ENCODE measurements at places on chromosomes 5 and 9.

DNA sequence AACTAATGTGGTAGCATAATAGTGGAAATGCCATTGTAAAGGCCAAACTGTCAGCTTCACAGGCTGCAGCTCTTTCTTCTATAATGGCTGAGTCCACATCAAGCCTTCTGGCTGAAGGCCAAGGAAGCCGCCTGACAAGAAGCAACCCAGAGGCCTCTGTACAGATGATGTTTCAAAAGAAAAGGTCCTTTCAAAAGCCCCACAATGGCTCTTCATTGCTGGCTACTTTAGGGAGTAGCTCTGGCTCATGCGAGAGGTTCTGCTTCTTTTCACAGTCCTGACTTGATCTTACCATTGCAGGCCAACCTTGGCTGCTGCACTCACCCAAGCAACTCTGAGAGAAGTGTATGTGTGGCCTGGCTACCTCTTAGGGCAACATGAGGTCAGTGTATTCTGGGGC, 54.5 kb upstream of the EQTN start:
- DNase-seq: no peak

GRCh38 chr5:40679148-40679912, 385 bp upstream of the PTGER4 start:
- peak; percentile 98 for DNase-seq

GRCh38 chr9:21031091-21031807, at the start of gene HACD4:
TSS of gene HACD4 (minus strand) at chr9:21031640. CDS start at chr9:21031590, 50 bp downstream.
- DNase-seq: peak; percentile 73

DNA sequence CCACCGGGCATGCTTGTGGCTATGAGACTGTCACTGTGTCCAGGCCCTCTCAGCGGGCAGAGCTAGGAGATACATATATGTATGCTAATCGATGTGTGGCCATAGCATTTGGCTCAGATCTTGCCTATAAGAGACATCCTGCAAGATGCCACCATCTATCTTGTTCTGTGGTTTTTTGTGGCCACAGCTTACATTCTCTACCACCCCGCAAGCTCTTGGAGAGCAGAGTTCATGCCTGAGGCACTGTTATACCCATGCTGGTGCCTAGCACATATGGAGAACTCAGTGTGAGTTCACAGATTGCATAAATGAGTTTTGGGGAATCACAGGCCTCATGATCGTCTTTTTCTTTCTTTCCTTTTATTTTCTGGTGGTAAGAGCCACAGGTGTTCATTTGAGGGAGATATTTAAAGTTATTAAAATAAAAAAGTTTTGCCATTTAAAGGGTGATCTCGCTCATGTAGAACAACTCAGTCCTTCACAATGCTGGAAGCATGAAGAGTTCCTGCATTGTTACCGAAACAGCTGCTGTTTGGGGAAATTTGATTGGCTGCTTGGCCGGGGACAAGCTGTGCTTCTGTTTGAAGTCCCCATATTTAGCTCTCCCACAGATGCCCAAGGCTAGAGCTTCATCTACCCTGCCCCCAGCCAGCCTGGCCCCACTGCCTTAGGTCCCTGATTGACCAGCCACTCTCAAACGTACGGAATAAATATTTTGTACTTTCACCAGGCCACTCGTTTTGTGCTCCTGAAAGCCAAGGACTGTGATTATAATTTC, 169.2 kb upstream of the MAP1B start:
- no peak for DNase-seq

- DNase-seq: no peak
Measured at GRCh38 chr9:95515272-95516113, 1.3 kb downstream of the PTCH1 start.

DNA sequence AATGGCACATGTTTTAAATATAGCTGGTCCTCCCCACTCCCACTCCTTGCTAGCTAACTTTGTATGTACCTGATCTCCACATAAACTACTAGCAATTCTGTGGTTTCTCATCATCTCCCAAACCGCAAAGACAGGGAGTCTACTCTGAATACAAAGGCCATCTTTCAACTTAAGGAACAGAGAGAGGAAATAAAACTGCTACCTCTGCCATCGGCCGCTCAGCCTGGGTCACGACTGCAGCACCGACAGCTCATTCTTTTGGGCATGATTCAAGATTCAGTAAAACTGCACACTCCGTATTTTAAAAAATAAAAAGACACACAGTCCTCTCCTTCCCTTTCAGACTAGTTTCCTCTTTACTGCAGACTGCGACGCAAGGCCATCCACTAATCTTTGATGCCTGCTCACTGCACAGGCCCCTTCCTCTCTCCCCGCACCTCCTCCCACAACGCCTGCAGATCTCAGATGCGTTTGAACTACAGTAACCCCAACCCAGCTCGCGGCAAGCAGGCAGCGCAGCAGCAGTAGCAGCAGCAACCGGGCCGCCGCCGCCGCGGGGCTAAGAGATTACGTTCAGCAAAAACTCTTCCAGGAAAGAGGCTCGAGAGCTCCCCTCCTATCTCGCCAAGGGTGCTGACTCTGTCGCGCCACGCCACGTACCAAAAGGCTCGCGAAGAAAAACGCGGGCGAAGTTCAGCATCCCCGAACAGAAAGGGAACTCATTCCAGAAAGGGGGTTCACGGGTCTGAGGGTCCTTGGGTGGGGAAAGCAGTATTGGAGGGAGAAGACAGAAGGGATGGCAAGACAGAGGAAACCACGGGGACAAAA, 1.5 kb downstream of the RNF145 start:
- peak; percentile 84 for DNase-seq

GRCh38 chr9:75265525-75265972, 177.2 kb downstream of the OSTF1 start:
- peak; percentile 58 for DNase-seq

DNA sequence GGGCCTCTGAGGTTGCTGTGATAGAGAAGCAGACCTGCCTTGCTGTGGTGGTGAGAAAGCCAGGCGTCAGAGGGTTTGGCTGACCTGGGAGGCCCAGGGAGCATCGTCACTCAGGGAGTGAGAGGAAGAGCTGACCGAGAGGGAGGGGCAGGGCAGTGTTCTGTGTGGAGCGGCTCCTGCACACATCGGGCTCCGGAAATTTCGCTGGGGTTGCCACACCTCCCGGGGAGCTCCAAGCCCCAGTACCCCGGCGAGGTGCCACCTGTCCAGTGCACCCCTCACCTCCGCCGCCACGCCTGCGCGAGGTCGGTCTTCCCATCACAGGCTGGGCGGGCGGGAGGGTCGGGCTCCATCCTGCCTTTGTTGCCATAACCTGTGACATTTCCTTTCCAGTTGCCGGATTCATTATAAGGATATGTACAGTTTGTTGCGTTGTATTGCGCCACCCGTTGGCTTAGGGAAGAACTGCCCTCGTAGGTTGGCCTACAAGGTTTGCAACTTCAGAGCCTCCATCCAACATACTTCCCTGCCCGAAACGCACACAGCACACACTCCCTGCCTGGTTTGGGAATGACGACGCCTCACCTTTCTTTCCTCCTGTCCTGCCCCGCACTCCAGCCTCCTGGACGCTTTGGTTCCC, 223.2 kb downstream of the CACNA1B start:
- DNase-seq: no peak

GRCh38 chr5:31850981-31851689, 212.2 kb downstream of the PDZD2 start:
- DNase-seq: no peak

All from activated CD4-positive, alpha-beta T cell treated with anti-CD3 and anti-CD28 coated beads, Interleukin-2, Interleukin-4, amounts not matched to agents 100 ng/mL and 50 ng/mL, durations not matched to agents 16 hours and 8 hours (primary cell).